ENCODE measurements at places on chromosomes 16 and 17.

- DNase-seq, result no peak
Observed at GRCh38 chr16:63442246-63442645, 1406.0 kb upstream of the CDH8 start.

DNA sequence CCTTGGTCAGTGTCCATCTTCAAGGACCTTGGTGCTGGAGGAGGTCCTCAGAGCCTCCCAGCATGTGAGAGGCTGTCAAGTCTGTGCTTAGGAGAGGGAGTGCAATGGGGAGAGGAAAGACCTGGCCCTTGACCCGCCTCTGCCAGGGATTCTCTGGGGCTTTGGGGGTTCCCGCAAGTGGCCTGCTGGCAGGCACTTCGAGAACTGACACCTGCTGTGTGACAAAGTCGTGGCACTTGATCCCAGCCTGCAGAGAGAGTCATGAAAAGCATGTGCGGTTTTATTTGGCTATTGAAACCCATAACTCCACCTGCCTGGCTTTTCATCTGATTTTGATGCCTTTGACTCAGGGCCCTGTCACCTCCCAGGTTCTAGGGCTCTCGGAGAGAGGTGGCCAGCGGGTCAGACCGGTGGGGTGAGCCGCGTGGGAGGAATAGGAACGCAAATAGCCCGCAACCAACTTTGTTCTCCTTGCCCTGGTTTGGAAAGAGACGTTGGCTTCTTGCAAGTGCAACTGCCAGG, 42.8 kb upstream of the GSE1 start:
- DNase-seq, result peak; percentile 35

- DNase-seq, result no peak
Observed at GRCh38 chr16:62194828-62195227, 158.6 kb upstream of the CDH8 start.

DNA sequence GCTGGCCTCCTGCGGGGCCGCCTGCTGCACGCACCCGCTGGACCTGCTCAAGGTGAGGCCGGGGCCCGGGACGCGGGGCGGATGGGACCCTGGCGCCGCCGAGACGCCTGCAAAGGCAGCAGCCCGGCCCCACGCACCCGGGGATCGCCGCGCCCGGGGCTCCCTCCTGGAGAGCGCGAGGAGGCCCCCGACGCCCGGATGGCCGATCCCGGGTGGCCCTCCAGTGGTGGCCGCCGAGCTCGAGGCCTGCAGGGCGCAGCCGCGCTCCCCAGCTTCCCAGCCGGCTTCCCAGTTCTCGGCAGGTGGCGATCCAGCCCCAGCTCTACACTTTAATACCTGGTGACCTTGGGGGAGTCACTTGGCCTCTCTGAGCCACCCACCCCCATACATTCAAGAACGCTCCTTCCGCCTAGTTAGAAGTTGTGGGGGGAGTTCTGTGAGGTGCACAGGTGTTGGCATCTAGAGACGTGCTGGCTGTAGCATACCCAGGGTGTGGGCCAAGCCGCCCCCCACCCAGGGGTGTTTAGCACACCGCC, 452 bp downstream of the SLC25A10 start:
- DNase-seq, result no peak

DNA sequence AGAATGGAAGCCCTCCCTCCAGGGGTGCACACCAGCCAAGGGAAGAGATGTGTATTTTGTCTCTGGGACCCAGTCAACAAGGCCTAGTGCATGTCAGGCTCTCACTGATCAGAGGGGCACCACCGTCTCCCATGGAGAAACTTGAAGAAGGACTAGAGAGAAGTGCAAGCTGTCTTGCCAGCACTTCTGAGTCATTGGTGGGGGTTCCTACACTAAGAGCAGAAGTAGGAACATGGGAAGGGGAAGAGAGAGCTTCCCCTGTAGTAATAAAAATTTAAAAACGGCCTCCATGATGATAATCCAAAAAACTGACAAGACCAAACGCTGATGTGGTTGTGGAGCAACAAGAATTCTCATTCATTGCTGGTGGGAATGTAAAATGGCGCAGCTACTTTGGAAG, 46.3 kb downstream of the DYNLRB2 start:
- no peak for DNase-seq

GRCh38 chr17:48051706-48052486, 3.7 kb downstream of the NFE2L1 start:
- peak; percentile 16 for DNase-seq

- peak; percentile 13 for DNase-seq
Observed at GRCh38 chr16:74107795-74108610, 188.6 kb upstream of the PSMD7 start.

DNA sequence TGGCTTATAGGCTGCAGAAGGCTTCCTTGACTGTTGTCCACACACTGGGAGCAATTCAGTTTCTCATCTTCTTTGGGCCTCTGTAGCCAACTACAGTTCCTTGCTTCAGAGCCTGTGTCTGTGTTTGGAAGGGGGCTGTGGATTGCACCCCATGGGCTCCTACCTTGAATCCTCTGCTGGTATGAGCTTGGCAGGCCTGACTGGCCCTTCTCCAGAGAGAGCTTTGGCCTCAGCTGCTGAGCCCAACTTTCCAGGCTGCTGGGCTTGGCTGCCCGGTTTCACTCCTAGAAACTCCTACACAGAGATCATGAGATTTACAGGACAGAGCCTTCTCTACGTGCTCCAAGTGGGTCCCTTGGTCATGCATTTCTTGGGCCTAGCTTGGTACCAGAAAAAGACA, 354.4 kb downstream of the SNX29 start:
- DNase-seq, result no peak

- no peak for DNase-seq
Observed at GRCh38 chr16:12228602-12229499, 252.3 kb downstream of the SNX29 start.

GRCh38 chr16:84087001-84087400, 29.7 kb downstream of the MBTPS1 start:
- DNase-seq, result no peak

GRCh38 chr16:53619235-53619634, 84.4 kb downstream of the RPGRIP1L start:
- no peak for DNase-seq

DNA sequence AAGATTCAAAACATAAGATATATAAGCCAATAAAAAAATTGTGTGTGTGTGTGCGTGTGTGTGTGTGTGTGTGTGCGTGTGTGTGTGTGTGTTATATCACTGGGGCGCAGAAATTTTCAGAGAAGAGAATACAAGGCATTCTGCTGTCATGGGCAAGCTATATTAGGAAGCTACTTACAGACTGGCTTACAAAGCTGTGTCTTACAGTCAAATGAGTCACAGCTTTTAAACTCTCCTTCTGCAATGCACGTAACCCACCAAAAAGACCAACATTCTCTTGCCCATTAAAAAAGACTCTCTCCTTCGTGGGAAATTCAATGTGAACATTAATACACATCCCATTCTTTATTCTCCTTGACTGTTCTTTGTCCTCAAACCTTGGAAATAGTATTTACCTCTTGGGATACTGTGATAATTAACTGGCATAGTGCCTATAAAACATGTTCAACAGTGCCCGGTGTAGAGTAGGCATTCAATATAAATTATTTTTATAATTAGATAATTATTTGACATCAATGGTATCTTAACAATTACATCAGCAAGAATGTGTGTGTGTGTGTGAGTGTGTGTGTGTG, 860.4 kb upstream of the SOX9 start:
- no peak for DNase-seq

DNA sequence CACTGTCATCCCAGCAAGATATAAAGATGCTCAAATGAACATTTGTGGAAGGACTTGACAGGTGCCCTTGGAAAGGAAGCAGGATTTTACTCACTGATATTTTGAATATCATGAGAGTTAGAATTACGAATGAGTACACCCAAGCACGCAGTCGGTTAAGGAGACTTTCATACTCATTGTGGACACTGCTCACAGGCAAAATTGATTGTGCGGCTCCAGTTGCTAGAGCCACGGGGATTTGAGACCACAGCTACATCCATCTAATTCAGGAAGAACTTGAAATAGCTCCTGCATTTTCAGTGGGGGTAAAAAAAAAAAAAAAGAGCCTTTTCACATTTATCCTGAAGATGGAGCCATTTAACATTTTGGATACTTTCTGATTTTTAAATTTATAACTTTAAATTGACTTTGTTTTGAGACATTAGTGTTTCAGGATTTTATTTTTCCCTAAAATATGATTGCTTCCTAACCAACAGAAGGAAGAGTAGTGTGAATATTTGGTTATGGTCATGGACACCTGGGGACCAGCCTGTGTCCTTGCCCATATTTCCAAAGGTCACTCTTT, 1080.1 kb upstream of the EEF2KMT start:
- DNase-seq, result no peak

GRCh38 chr16:4511441-4512082, 27.0 kb downstream of the CDIP1 start:
- DNase-seq, result no peak

GRCh38 chr17:313911-314613, 38.5 kb downstream of the RPH3AL start:
- DNase-seq, result no peak

Data from CD4-positive, alpha-beta T cell treated with Interleukin-10 for 1 hour (primary cell).